ENCODE measurements at places on chromosomes 6 and 20.
A peak's percentile ranks its signal among the peaks of the same experiment; 100 is the strongest.

- DNase-seq, result peak; percentile 65
Measured at GRCh38 chr6:117976030-117976651, 69.1 kb downstream of the SLC35F1 start.

DNA sequence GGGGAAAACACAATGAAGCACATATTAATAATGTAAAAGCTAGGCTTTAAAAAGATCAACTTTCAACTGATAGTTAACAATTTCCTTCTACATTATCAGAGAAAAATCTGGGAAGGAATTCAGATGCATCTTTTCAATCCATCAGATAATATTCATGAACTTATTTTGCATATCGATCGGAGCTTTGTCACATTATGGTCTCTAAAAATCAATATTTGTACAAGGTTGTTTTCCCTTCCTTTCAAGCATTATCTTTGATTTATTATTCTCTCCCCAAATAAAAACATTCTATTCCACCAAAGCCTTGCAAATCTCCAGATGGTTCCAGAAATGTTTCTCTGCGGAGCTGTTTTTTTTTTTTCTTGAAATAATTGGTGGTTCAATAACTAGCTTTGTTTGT is 101.9 kb downstream of the GPR63 start:
- no peak for DNase-seq

- no peak for DNase-seq
Measured at GRCh38 chr6:150987371-150987828, 121.9 kb downstream of the MTHFD1L start.

DNA sequence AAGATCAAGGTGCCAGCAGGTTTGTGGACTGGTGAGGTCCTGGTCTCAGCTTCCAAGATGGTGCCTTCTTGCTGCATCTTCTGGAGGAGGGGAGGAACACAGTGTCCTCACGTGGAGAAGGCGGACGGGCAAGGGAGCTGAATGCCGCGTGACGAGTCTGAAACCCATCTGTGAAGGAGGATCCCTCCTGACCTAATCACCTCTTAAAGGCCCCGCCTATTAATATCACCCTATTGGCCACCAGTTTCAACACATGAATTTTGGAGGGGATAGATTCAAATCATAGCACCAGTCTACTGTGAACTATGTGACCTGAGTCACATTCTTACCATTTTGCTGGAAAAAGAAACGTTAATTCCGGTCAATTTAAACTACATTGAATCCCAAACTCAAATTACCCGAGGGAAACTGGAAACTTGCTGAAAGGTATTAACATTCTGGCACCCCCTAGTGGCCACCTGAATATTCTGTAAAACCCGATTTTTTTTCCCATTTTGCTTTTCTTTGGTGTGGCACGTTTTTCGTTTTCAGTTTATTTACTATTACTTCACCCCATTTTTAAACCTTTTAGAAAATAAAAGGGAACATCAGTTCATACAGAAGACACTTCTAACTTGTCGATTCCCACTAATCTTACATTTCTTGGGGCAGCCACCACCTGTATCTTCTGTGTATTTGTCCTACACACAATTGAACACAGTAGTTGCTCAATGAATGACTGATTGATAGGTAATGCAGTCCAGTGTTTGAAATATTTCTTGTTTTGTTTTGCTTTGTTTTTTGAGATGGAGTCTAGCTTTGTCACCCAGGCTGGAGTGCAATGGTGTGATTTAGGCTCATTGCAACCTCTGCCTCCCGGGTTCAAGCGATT is 17.9 kb upstream of the CCDC170 start:
- DNase-seq, result peak; percentile 58

DNA sequence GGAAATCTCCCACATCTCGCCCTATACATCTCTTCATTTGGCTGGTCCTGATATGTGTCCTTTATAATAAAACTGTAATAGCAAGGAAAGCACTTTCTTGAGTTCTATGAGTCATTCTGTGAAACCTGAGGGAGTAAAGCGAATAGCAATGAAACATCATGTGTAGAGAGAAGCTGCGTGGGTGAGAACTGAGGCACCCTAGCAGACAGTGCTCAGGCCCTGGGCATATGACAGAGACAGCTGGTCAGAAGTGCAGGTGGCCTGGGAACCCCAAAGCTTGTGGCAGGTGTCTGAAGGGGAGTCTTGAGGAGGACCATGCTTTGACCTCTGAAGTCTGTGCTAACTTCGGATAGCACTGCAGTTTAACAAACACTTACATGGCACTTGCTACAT is 1.3 kb upstream of the BLOC1S5 start:
- DNase-seq, result no peak

- DNase-seq, result no peak
Measured at GRCh38 chr6:112330071-112330878, 16.9 kb upstream of the RFPL4B start.

GRCh38 chr20:50693001-50693400 is 1.7 kb upstream of the RIPOR3 start:
- DNase-seq, result no peak

GRCh38 chr20:36391456-36391855 is 85.3 kb downstream of the DLGAP4 start:
- DNase-seq, result no peak

DNA sequence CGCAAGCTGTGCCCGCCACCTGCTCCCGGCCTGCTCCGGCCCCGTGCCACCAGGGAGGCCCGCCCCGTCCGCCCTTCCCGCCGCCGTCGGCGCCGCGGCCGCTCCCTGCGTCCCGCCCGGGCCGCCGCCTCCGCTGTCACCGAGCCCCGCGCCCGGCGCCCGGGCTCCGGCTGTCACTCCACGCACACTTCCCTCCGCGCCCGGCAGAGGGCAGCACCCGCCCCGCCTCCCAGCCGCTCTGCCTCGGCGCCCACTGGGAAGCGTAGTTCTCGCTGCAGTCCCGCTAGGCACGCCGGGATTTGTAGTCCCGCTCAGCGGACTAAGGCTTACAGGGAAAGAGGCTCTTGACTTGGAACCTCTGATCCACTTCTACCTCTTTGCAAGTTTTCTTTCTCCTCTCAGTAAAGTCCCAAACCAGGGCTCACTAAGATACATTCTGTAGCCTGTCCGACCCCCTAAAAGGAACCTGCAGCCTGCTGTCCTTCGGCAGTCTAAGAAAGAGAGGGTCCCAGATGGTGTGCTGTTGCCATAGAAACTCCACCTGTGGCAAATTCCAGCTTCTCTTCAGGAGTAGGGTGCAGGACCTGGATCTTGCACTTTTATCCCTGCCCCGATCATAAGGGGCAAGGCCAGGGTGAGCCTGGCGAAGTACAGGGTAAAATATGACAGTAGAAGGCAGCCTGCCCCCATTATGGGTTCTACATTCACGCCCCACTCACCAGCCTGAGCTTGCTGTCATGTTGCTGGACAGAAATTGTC is at the start of gene TFEB:
TFEB (minus strand) TSS at position 182 of the 759 bp plus-strand sequence. CDS start 44,395 bp downstream, outside the sequence.
- peak; percentile 96 for DNase-seq

Data from midbrain (tissue), 1 donor.